ENCODE measurements at places on chromosomes 7 and 10. TPM values are rescaled to one million over a fixed set of nuclear protein-coding genes. Genes with fewer than 3 reads are reported as not detected.

DNA sequence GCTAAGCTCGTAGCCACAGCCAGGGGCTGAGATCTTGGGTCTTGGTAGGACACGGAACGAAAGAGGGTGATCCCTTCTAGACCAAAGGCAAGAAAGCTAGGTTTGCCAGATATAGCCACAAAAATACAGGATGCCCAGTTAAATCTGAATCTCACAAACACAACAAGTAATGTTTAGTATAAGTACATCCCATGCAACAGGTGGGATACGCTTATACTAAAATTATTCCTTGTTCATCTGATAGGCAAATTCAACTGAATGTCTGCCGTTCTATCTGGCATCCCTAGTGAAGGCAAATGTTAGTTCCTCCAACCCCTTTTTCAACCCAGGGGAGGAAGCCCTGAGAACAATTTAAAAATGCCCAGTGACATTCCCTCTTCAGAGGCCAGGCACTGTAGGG is 131.1 kb upstream of the MGMT start:
- DNase-seq = no peak

DNA sequence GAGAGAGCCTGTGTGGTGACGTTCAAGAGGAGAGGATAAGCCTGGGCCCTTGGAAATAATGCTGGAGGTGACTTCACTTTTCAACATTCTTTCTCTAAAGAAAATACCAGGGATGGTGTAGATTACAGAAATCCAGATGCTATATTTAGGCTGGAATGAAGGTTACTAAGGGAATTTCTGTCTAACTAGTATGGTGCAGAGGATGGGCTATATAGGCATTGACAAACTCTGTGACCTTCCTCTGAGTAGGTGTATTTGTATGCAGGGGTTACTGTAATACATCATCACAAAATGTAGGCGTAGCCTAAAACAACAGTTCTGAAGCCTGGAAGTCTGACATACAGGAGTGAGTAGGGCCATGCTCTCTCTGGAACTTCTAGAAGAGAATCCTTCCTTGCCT is 155.3 kb upstream of the INHBA start:
- peak; percentile 91 for DNase-seq

The SKAP2 gene
- polyA plus RNA-seq = 14.2 TPM

GRCh38 chr7:128176696-128177095 is 64.4 kb upstream of the LEP start:
- DNase-seq = no peak

- peak; percentile 57 for DNase-seq
Observed at GRCh38 chr7:23490357-23491135, 20.3 kb upstream of the IGF2BP3 start.

GRCh38 chr10:17003151-17003550 is 126.5 kb downstream of the CUBN start:
- peak; percentile 85 for DNase-seq

DNA sequence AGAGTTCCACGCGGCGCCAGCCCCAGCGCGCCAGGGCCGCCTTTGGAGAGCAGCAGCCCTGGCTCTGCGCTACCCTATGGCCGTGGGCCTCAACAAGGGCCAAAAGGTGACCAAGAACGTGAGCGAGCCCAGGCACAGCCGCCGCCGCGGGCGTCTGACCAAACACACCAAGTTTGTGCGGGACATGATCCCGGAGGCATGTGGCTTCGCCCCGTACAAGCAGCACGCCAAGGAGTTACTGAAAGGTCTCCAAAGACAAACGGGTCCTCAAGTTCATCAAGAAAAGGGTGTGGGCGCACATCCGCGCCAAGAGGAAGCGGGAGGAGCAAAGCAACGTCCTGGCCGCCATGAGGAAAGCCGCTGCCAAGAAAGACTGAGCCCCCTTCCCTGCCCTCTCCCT is 144.1 kb downstream of the SRPK2 start:
- no peak for DNase-seq
